ENCODE measurements at places on chromosomes 11 and 22. TPM values are rescaled to one million over a fixed set of nuclear protein-coding genes. Genes with fewer than 3 reads are reported as not detected.

The IL10RA gene
- total RNA-seq: 36.4 TPM

- DNase-seq: no peak
Measured at GRCh38 chr11:129946965-129947364, 51.6 kb upstream of the NFRKB start.

DNA sequence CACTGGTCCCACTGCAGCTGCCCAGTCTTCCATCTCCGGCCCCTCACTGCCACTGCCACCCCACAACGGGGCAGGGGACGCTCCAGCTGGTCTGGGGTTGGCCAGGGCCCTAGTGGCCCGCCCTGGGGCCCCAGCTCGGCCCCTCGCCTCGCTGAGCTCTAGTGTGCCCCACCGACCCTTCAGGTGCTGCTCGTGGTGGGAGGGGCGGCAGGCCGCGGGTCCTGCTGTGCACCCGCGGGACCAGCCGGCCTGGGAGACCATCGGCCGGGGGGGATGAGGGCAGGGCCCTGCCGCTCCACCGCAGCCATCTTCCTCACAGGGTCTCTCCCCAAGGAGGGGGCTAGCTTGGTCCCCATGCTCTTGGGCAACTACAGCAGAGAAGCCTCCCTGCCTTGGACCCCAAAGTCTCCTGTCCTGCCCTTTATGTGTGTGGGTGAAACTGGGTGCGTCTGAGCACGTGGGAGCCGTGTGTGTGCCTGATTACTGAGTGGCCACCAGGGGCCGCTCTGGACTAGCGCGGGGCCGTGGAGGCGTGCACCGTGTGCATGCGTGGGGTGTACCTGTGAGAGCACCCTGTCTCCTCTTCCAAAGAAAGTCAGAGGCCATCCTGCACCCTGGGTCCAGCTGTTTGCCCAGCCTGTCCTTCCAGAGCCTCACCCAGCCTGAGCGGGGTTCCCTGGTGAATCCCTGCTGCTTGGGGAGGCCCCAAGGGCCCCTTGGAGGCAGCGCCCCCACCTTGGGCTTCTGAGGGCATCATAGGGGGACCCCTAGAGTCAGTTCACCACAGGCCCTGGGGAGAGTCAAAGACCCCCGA lies 6.0 kb upstream of the ACR start:
- no peak for DNase-seq

The GLYATL1 gene
- total RNA-seq: not detected

The C11orf52 gene
- total RNA-seq: 0.99 TPM

- DNase-seq: no peak
Measured at GRCh38 chr11:10243896-10244575, 50.0 kb downstream of the SBF2 start.

- no peak for DNase-seq
Measured at GRCh38 chr11:46216019-46216764, 61.3 kb upstream of the CREB3L1 start.

DNA sequence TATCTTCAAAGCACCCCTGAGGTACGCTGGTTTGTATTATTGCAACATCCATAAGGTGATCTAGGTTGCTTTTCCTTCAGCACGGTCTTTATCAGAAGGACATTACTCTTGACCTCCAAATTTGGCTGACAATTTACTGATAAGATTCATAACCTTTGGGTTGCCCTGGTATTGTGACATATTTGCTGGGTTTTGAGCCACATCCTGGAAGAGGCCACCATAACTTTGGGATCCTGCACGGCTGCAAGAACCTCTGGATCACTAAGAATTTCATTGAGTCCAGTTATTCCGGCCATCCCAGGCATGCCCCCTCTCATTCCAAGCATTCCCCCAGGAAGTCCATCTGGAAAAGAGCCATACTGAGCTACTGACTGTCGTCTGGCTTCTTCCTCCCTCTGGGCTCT lies 6.5 kb upstream of the PLET1 start:
- no peak for DNase-seq
